ENCODE measurements at places on chromosomes 2 and 18.

GRCh38 chr2:20021405-20022009, 9.0 kb upstream of the MATN3 start:
- DNase-seq, result no peak

- no peak for DNase-seq
Measured at GRCh38 chr2:240458044-240458899, 22.8 kb downstream of the GPC1 start.

- no peak for DNase-seq
Measured at GRCh38 chr2:55054106-55054875, 4.0 kb upstream of the RTN4 start.

GRCh38 chr18:45684341-45685115, 39.5 kb upstream of the SLC14A1 start:
- no peak for DNase-seq

DNA sequence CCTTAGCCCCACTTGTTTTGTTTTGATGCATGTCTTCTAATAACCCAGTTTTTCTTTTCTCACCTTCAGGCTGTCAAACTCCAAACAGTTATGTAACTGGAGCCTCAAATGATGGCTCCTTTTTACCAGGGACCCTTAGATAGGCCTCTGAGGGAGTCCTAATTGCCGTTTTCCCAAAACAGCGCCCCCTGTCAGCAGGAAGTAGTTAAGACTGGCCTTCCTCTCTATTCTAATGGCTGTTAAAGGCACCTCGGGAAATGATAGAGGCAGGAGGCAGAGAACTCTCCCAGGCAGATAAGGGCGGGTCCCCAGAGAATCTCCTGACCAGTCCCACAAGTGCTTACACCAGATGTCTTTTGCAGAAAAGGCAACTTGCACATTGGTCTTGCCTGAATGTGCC, 123.2 kb downstream of the KCNS3 start:
- DNase-seq, result no peak

DNA sequence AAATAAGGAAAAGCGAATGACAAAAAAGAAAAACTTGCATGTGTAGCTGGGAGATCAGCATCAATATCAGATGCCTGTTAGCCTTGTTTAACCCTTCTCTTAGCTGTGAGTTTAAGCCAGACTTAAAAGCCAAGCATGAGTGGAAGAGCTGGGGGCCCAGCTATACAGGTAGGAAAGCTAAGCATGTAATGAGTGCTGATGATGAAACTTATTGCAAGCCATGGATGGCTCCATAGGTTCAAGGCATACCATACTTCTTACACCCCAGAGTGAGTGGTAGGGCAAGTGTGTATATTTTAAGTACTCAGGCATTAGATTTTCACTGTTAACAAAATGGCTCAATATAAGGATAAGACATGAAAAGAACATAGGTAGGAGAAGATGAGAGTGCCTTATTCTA, 28.0 kb downstream of the RBBP8 start:
- no peak for DNase-seq

DNA sequence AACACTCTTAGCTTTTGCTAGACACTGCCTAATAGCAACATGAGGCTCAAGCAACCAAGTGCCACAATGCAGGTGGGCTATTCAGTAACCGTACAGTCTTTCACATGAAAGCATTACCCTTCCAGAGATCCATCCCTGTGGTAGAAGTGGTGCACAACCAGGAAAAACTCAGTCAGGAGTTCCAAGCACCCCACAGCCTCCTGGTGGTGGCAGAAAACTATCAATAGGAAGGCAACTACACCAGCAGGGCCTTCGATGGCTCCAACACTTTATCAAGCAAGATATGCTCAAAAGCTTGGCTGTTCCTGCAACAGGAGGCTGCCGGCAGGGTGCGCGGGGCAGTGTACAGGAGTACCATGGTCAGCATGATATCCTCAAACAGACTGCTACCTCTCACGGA, 176.1 kb upstream of the DLGAP1 start:
- no peak for DNase-seq

DNA sequence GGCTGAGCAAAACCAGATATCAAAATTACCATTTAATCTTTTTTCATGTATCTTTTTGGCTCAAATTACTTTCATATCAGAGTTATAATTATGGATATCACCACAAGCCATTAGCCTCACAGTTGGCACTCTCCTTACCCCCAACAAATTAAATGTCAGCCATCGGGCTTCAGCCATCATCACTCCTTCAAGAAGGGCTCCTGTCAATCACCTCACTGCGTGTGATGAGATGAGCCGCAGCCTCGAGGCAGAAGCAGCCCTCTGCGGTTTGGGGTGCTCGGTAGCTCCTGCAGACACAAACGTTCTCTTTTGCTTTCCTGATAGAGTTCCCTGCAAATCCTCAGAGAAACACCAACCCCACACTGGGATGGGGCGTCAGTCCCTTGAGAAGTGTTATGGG, 94.1 kb downstream of the DNER start:
- DNase-seq, result no peak

DNA sequence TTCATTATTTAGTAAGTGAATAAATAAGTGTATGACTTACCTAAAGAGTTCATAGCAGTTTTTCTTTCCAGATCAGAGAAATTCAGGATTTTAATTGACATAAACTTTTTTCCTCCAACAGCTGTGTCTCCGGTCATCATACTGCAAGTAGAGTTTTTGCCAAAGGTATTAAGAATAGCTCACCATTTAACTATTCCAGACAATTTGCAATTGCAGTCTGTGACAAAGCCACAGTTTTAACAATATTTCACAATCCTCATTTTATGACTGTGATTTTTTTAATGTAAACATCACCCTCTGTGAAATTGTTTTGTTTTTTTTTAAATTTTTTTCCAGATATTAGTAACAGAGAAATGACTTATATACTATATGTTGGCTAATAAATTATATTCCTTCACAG, 199.1 kb downstream of the TRIB2 start:
- no peak for DNase-seq

GRCh38 chr2:1770566-1771380, 26.5 kb upstream of the PXDN start:
- DNase-seq, result no peak
